GM04503 (cell line): ENCODE measurements at places on chromosomes 7 and 10.

DNA sequence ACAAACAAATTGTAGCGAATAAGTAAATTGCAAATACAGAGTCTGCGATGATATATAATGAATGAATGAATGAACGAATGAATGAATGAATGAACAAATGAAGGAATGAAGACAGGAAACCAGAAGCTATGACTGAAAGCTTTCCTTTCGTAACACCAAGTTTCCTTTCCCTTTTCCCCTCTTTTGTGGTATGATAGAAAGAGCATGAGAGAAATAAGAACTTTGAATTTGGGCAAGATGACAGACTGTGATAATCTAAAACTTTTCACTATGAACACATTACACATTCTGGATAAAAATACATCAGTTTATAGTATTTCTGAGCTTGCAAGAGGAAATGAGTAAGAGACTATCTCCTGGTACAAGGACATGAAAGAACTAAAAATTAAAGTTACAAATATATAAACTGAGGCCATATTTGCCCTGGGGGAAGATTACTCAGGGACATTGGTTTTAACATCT, 8.4 kb upstream of the UCN3 start:
- DNase-seq, result no peak

GRCh38 chr7:47354831-47355541, 226.9 kb downstream of the TNS3 start:
- no peak for DNase-seq

DNA sequence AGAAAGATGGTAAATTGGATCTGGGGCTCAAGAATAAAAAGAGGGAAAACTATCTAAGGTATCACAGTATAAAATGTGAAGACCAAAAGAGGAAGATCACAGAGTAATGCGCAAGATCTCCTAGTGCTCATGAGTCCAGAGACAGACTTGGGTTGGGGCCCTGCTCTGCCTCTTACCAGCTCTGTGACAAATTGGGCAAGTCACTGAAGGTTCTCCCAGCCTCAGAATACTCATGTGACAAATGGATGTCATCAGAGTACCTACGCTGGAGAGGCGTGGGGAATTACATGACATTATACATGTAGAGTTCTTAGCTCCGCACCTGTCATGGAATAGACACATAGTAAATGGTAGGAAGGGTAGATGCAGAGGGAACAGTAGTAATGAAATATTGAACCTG, 124.4 kb downstream of the DOCK4 start:
- DNase-seq, result no peak

- no peak for DNase-seq
Observed at GRCh38 chr7:45937301-45937700, 16.2 kb upstream of the IGFBP3 start.

DNA sequence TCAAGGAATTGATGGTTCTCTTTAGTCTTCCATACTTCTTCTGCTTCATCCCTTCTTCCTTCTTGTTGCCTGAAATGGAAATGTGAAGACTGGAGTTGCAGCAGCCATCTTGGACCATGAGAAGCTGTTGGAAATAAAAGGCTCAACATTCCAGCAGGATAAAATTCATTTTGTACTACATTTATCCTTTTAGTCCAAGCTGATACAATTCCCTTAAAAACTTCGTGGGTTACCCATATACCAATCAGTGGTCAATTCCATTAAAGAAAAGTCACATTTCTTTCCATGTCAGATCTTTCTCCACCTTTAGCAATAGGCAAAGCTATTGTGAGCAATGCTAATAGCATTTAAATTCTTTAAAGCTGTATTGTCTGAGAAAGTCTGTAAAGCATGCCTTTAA, 141.3 kb upstream of the LYZL2 start:
- DNase-seq, result no peak

DNA sequence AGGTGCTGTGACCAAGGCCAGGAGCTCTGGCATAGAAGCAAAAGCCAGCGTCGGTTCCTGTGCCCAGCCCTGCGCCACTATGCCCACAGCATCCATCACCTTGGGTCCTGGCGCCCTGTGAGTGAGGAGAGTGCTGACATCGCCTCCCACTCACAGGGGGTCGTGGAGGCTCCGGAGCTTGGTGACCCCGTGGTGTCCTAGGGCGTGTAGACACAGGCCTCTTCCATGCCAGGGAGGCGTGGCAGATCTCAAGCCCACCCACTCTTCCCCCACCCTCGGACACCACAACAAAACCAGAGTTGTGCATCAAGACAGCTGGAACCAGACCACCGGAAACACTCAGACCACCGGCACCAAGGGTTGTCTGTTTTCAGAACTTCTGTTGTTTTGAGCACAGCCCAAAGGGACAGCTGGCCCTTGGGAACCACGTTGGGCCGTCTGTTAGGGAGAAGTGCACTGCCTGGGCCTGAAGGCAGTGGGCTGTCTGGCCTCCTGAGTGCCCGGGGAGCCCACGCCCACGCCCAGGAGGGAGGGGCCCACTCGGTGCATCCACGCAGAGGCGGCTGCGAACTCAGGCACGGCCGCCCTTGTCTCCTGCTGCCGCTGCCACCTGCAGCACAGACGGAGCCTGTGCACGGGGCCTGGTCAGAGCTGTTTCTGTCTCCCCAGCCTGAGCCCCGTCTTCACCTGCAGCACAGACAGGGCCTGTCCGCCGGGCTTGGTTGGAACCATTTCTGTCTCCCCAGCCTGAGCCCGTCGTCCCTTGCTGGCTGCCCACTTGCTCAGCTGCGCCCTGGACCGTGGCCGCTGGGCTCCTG, 106.3 kb downstream of the INPP5A start:
- DNase-seq, result no peak

GRCh38 chr10:88042160-88043100, 179.0 kb downstream of the PTEN start:
- DNase-seq, result peak; percentile 69

- no peak for DNase-seq
Observed at GRCh38 chr10:76679030-76679429, 958.6 kb downstream of the KCNMA1 start.

GRCh38 chr7:156458011-156458410, 182.6 kb upstream of the RNF32 start:
- DNase-seq, result no peak

GRCh38 chr7:98993024-98993897, 114.9 kb downstream of the TRRAP start:
- DNase-seq, result no peak

DNA sequence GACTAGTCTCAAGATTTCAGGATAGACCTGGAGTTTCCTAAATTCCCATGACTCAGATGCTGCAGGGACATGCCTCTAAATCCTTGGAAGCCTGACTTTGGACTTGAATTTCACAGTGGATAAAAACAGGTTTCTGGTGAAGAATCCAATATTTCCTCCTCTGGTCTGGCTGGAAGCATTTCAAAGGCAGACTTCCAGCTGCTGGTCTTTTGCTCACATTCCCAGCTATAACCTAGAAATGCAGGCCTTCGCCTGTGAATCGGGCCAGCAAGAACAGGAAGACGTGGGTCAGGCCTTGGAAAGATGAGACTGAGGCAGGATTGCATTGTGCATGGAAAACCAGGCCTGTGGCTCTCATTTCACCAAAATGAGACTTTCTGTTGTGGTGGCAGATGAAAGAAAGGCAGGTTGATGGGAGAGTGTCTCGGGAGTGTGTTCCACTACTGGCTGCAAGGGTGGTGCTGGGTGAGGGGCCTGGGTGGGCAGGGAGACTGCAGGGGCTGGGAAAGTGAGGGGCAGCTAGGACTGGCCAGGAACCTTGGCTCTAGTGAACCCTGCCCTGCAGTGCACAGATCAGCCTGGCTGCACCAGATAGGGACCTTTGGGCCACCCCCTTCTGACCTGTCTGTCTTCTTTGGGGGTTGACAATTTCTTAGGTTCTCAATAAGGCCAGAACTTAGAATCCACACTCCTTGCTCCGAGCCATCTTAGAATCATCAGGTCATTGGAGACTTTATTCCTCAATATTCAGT, 488.8 kb upstream of the MKI67 start:
- DNase-seq, result no peak
